ENCODE measurements at places on chromosomes 5 and 9.

GRCh38 chr9:91899594-91899993, 50.4 kb downstream of the ROR2 start:
- peak; percentile 67 for DNase-seq

DNA sequence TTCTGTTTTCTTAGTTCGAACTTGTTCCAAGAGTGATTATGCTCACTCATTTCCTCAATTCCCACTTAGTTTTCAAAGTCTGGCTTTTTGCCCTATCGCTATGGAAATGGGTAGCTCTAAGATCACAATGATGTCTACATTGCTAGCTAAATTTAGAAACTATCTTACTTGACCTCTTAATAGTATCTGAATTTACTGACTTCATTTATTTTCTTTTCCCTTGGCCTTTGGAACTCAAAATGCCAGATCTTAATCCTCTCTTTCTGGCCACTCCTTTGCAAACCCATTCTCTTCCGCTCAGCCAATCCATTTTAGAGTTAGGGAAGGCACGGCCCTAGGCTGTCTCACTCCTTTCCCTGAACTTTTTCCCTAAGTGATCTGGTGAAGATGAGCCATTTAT, 137.0 kb downstream of the FER start:
- no peak for DNase-seq

DNA sequence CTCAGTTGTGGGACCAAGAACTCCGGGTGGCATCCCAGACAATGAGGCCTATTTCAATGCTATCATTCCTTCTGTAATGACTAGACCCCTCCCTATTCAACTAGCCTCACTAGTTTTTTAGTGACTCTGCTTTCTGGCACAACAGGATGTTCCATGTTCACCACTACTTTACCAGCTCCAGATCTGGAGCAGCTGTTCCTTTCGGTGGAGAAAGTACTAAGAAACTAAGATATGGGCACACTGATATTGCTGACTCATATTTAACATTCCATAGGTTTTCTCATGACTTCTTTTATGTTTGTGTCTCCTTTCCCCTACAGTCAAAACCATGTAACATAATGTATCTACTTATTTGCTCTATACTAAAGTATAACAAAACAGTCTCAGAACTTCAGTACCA, 24.1 kb downstream of the IL33 start:
- DNase-seq, result no peak

DNA sequence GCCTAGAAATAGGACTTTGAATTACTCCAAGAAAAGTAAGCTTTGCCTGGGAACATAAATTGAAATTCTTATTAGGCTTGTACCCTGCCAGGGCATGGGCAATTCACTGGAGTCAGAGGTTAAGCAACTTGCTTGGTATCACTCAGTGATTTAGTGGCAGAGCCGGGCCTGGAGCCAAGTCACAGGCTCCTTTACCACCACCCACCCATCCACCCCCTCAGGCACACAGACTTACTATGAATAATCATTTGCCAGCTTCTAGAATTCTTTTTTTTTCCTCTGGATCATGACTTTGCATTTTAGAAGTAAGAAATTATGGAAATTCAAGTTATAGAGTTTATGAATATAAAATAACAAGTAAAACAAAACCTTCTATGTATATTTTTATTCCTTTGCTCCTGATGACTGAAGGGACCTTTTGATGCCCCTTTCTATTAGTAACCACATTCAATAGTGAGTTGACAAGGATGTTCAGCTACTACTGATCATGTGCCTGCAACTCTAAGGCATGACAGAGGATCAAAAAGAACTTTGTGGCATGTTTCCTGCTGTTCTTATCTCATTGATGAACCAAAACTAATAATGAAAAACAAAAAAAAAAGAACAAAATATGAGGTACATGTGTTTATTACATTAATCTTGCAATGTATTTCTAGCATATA, 614.7 kb downstream of the TLR4 start:
- no peak for DNase-seq

GRCh38 chr5:126506079-126506478, 82.9 kb downstream of the GRAMD2B start:
- no peak for DNase-seq

GRCh38 chr5:531749-532315, 7.6 kb upstream of the SLC9A3 start:
- DNase-seq, result no peak

GRCh38 chr9:6926436-6926835, 168.7 kb downstream of the KDM4C start:
- no peak for DNase-seq

DNA sequence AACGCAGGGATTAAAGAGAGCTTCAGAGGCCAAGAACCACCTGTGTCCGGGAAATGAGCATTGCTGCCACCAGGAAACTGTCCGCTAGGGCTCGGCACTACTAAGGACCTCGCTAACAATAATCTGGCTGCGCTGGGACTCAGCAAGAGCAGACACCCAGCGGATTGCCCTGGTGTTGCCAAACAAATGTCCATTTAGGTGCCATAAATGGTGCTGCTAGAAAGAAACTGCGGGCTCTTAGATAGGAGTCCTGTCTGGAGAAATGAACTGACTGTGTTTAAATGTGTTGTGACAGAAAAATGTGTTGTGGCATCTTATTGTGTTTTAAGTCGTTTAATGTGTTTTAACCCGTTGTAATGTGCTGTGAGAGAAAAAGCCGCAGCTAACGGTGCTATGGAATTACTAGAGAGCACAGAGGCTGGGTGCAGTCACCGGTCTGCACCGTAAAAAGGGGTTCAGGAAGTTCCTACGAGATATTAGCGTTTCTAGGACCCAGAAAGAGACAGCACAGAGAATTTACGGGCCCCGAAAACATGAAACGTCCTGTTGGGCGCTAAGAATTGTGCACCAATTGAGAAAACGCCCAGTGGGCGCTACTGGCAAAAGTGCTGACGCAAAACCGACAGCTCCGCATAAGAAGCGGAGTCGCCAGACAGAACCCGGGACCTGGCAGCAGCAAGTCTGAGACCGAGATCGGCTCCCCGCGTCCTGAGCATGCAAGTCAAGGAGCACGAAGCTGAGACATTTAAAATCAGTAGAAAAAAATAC, 90.6 kb downstream of the ANXA2R start:
- DNase-seq, result peak; percentile 63

- DNase-seq, result peak; percentile 65
These were observed 106.0 kb downstream of the PHF2 start for GRCh38 chr9:93682155-93682968.

- peak; percentile 39 for DNase-seq
These were observed 28.1 kb downstream of the FYB1 start for GRCh38 chr5:39191216-39191615.

GRCh38 chr5:17316970-17317459, 99.6 kb downstream of the BASP1 start:
- DNase-seq, result no peak

GRCh38 chr9:127223810-127224177, 40.8 kb upstream of the GARNL3 start:
- DNase-seq, result peak; percentile 8

GRCh38 chr5:66713998-66714397, 117.8 kb downstream of the MAST4 start:
- DNase-seq, result no peak

DNA sequence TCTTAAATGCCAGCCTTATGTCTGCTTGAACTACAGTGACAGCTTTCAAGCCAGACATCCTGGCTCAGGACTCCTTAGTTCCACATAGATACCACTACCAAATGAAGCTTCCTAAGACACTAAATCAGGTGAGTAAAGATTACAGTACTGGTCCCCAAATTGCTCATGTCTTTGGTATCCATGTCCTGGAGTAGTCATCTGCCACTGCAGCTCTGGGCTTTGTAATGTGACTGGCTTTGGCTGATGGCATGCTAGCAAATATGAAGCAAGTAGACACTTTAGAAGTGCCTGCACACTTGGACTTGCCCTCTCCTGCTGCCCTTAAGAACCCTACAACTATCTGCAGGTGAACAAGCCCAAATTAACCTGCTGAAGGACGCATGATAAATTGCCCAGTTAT, 334.9 kb downstream of the BNC2 start:
- DNase-seq, result no peak

- DNase-seq, result no peak
These were observed 4.0 kb downstream of the BRD3 start for GRCh38 chr9:134063571-134064450.

DNA sequence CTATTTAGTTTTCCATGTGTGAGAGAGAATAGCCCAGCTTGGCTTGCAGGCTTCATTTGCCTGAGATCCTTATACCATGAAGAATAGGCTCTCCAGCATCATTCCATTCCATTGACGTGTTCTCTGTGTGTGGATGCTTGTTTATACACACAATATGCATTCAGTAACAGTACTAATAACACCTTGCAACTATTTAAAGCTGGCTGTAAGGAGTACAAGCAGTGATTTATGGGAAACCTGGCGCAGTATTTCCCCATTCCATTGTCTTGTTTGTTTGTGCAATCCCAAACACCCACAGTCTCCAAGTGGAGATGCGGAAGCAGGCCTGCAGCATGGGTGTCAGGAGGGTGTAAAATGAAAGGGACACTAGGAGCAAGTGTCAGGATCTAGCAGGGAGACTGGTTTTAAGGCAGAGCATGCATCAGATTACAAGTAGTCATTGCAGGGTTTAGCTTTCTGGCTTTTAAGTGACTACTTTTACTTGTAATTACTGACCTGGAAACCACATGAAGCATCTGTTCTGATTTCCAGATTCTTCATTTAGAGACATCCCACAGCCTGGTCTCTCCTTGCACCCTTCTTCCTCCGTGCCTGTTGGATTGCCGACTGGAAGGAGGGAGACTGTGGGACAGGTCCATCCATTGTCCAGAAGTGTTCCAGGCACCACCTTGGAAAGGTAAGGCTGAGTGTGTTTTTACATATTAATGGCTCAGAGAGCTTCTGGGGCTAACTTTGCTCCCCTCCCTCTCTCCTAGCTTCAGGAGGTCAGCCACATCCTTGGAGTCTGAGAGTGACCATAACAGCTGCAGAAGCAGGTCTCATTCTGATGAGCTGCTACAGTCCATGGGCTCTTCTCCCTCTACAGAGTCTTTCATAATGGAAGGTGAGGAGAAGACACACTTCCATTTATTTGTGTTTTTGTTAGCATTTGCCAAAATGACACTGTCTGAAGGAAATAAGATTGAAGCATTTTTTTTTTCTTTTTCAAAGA, 241.6 kb downstream of the ARHGEF28 start:
- no peak for DNase-seq

- DNase-seq, result no peak
These were observed 230.3 kb upstream of the TBCA start for GRCh38 chr5:78006449-78006848.

- DNase-seq, result no peak
These were observed 905.6 kb upstream of the CDH6 start for GRCh38 chr5:30287890-30288289.

Measured in small intestine (tissue), 16 donors.